ENCODE measurements at places on chromosomes 5 and 9.

DNA sequence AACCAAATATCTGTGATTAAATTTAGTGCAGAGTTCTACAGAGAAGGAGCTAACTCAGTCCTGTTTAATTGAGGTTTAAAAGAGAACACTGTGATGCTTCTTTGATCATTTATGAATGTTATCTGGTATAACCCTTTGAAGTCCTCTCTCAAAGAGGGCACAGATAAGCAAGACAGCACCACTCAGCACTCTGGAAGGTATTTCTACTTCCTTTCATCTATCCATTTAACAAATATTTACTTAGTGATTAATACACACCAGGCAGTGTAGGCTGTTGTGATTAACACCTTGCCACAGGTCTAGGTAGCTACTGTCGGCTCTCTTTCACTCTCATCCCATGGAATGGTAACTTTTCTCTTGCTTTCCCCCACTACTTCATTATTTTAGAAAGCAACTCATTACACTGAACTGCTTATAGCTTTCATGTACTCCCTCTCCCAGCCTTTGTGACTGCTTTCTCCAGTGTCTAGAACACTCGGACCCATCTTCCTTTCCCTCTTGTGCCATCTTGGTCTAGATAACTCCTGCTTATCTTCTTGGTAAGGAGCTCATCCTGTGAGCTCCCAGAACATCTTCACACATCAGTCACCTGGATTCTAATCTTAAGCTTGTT lies 54.7 kb downstream of the GLDC start:
- no peak for DNase-seq

GRCh38 chr9:97660847-97661246 lies 27.2 kb downstream of the NCBP1 start:
- DNase-seq: no peak

DNA sequence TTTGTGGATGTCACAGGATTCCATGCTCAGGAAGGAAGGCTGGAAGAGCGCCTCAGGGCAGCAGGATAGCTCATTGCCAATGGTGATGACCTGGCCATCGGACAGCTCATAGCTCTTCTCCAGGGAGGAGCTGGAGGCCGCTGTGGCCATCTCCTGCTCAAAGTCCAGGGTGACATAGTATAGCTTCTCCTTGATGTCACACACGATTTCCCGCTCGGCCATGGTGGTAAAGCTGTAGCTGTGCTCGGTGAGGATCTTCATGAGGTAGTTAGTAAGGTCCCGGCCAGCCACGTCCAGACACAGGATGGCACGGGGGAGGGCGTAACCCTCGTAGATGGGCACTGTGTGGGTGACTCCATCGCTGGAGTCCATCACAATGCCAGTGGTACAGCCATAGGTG lies 24.3 kb upstream of the RAPGEF6 start:
- DNase-seq: no peak

- DNase-seq: no peak
These were observed 709 bp downstream of the FANCG start for GRCh38 chr9:35079041-35079425.

DNA sequence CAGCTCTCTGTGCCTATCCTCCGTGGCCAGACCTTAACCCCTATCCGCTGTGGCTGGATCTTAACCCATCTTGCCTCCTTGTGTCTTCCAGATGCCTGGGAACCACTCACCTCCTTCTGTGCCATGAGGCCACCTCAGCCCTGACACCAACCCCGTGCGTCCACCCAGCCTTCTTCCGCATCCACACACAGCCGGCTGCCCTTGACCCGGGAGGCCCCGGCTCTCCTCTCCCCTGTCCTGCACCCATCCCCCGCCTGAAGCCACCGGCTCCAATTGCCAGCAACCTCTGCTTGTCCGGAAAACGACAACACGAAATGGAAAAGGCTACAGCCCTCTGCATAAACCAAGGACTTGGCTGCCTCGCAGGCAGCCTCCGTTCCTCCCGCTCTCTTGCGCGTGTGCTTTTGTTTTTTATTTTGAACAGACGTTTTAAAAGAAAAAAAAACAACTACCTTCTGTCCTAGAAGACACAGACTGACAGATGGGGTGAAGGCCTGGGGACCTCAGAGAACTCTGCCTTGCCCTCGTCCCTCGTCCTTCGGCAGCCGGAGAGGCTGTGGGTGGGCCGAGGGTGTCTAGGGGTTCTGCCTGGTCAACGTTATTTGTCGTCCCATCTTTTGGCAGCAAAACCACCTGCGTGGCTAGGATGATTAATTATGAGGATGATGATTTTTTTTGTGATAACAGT lies 32.5 kb upstream of the HMCN2 start:
- DNase-seq: no peak

GRCh38 chr9:123866497-123866896 lies 63.4 kb downstream of the DENND1A start:
- DNase-seq: no peak

DNA sequence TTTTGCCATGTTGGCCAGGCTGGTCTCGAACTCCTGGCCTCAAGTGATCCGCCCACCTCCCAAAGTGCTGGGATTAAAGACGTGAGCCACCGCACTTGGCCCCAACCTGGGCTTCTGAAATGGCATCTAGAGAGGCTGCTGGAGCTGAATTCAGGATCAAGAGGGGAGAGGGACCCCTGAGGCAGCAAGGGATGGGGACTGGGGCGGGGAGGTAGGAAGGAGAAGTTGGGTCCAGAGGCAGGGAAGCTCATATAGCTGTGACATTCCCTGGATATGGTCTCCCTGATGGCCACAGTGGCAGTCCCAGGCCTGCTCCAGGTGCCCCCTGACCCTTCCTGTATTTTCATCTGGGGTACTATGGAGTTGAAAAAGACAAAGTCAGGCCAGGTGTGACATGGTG lies 12.1 kb downstream of the REEP2 start:
- DNase-seq: no peak

DNA sequence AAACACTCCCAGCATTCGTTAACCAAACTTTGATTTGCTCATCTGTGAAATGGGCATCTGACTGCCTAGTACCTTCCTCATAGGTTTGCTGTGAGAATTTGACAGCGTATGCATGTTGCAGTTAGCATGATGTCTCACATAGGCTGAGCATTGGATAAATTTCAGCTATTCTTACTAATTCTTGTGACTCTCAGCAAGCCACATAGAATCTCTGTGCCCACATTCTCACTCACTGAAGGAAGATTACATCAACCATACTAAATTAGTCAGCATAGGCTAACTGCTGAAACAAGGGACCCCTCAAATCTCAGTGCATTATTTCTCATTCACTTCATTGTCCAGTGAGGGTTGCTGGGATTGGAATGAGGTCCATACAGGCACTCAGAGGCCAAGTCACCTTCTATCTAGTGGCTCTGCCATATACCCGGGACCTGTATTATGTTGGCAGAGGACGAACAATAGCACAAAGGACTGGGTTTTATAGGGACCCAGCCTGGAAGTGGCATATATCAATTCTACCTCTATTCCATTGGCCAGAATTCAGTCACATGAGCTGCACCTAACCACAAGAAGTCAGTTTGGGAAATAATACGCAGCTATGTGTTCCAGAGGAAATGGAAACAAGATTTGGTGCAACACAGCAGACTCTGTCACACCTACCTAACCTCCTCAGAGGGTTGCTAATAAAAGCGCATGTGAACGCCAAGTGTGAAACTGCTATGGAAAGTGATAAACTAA lies 4.2 kb upstream of the PTGER4 start:
- no peak for DNase-seq

GRCh38 chr9:32490601-32491000 lies 35.4 kb downstream of the RIGI start:
- DNase-seq: no peak

DNA sequence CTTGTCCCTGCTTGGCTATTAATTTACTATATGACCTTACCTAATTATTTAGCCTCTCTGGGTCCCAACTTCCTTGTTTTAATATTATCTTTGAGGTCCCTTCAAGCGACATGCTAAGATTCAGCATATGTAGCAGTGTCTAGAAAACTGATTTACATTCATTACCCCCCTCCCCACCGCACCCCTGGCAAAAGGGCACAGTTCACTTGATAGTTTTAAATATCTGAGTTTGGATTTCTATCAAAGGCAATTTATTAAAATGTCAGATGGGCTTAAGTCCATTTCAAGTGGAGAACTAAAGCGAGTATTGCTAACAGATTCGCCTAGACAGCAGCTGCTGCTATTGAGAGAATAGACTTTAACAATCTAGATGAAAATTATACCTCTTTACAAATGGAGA lies 3.9 kb downstream of the CEMIP2 start:
- DNase-seq: no peak

DNA sequence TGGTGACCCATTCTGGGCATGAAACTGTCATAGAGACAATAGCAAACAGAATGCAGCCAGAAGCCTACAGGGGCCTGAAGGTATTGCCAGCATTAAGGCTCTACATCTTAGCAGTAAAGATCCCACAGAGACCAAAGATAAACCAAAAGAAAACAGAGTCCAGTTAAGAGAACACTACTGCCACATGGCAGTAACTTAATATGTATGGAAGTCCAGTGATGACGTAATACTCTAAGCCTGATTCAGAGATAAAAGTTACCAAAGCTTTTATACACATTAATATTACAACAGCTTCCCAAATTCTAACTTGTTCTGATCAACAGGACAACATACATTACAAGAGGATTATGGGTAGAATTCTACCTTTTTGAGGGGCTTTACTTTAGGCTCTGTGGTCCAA lies 371.5 kb downstream of the PRELID2 start:
- DNase-seq: no peak

DNA sequence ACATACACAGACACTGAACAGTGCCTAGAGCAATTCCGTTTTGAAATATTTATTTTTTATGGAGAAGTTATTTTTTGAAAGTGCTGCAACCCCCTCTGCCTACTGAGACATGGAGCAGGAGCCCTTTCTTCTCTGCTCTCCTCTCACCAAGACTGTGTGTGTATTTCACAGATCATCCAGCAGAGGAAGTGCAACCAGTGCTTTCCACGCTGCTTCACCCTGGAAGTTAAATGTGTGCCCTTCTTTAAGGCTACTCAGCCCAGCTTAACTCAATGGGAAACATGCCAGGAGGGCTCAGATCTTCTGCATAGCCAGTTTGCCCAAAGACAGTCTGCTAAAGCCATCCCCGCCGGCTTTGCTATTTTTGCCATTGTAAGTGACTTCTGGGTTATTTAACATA lies 606.3 kb downstream of the TLE1 start:
- DNase-seq: no peak
